Calu3 (cell line): ENCODE measurements at places on chromosomes 13 and 19.

DNA sequence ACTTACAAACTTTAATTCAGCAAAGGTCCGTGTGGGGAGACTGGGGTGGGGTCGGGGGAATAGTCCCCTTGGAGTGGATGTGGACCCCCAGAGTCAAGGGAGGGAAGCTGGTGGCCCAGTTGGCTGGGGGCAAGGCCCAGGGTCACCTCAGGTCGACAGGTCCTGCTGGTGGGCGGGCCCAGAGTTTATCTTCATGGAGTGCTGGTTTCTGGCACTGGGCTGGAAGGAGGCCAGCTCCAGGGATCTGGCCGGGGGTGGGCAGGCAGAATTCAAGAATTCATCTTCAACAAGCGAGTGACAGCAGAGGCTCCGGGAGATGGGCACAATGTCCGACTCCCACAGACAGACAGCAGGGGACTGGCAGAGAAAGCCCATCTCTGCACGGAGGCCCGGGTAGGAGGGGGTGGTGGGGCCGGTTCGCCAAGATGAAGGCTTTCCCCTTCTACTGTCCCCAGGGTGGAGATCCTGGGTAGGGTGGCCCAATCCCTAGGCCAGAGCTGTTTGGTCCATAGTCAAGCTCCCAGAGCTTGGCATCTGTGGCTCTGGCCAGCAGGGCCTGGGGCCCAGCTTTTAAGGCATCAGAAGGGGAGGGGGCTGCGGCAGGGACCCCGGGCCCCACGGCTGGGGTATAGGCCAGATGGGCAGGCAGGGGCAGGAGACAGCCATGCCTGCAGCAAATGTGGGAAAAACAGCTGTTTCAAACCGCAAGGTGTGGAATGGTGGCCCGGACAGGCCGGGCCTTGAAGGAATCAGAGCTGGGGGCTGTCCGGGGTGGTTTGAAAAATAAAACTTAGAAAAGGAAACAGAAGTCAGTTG lies 622 bp upstream of the FDX2 start:
- DNase-seq, result no peak

- DNase-seq, result no peak
Measured at GRCh38 chr19:8835877-8836276, 3.7 kb downstream of the MBD3L1 start.

DNA sequence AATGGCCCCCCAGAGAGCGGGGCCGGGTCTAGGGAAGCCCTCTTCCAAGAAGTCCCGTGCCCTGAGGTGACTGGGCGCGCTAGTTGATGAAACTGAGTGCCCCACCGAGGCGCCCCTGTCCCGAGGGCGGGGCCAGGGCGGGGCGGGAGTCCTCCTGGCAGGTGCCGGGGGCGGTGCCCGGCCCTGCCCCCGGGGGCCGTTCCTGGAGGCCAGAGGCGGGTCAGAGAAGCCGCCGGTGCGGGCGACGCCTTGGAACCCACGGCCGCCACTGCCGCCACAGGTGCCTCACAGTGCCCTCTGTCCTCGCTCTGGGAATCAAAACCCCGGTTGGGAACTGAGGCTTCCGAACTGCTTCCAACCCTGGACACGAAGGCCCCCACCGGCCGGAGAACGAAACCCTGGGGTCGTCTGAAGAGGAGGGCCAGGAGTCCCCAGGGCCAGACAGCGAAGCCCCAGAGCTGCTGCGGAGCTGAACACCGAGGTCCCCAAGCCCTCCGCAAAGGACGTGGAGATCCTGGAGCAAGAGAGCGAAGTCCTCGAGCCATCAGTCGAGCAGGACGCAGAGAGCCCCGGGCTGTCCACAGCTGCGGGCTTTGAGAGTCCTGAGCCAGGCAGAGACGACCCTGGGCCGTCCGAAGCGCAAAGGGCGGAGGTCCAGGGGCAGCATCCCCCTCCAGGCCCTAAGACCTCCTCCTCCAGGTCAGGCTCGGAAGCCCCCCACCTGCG lies at the start of gene MISP3:
TSS of gene MISP3 (plus strand) at position 252 of the 726 bp plus-strand sequence. CDS start 524 bp downstream, outside the sequence.
- DNase-seq, result peak; percentile 72

GRCh38 chr13:68550330-68550729 lies 1320.2 kb upstream of the PCDH9 start:
- DNase-seq, result no peak

GRCh38 chr19:13356686-13357280 lies 149.5 kb downstream of the CACNA1A start:
- DNase-seq, result no peak

DNA sequence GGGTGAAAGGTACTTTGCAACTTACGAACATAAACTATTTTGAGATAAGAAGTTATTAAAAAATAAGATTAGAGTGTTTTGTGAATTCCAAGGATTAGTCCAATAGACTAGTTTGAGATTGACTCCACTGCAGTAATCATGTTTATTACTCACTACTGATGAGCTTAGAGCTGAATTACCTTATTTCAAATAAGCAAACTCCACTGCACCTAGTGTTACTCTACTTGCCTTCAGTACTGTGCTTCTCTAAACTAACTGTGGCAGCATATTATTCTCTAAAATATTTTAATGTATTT lies 111.7 kb downstream of the MIPEP start:
- no peak for DNase-seq

GRCh38 chr19:7730286-7731217 lies 1.4 kb downstream of the CLEC4G start:
- DNase-seq, result no peak

- DNase-seq, result no peak
Measured at GRCh38 chr19:20416661-20417060, 148.9 kb downstream of the ZNF737 start.

GRCh38 chr19:8580710-8581281 lies 3.6 kb upstream of the MYO1F start:
- peak; percentile 73 for DNase-seq

GRCh38 chr13:44249431-44249836 lies 124.2 kb upstream of the SERP2 start:
- DNase-seq, result no peak

DNA sequence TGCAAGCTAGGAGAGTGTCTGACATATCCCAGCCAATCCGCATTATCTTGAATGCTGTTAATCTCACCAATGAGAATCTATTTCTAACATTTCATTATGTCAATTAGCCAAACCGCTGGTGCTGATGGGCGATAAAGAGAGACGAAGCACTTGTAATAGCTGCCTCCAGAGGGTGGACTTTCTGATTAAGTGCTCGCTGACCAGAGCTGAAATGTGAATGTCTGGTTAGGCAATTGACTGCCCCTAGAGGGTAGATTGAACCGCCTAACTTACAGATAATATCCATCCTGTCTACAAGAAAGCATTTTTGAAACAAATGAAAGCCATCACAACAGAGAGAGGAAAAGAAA lies 552 bp upstream of the GRWD1 start:
- DNase-seq, result peak; percentile 70

DNA sequence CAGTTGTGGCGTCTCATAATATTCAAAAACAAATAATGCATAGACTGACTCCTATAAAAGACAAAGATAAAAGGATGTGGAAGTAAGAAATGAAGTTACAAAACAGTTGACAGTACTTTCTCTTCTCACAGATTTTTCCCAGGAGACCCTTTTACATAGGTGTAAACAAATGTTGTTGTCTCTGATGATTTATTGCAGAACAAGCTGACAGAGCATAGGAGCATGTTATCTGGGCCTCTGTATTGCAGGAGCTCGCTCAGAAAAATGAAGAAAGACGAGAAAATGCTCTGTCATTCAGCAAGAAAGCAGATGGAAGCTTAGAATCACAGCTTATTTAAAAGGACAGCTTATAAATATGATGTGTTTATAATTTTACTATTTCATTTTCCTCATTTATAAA lies 353.6 kb upstream of the GPC6 start:
- DNase-seq, result no peak

- no peak for DNase-seq
Measured at GRCh38 chr19:37362733-37363132, 8.2 kb upstream of the ZNF527 start.

GRCh38 chr19:31348481-31349159 lies 616 bp downstream of the TSHZ3 start:
- no peak for DNase-seq
